ENCODE measurements at places on chromosomes 4 and X. TPM values are rescaled to one million over a fixed set of nuclear protein-coding genes. Genes with fewer than 3 reads are reported as not detected.

The PLXNB3 gene
- polyA plus RNA-seq = not detected

The AMER1 gene
- polyA plus RNA-seq = 0.02 TPM

The LRRC66 gene
- not detected for polyA plus RNA-seq

The AKAP14 gene
- not detected for polyA plus RNA-seq

The EDA gene
- 0.31 TPM for polyA plus RNA-seq

- DNase-seq = peak; percentile 47
Measured at GRCh38 chr4:1290165-1290977, 680 bp downstream of the MAEA start.

- DNase-seq = no peak
Measured at GRCh38 chr4:153266988-153267387, 62.7 kb downstream of the TRIM2 start.

GRCh38 chrX:44494357-44494756 is 48.3 kb downstream of the FUNDC1 start:
- no peak for DNase-seq

GRCh38 chr4:58809366-58809765 is 1699.2 kb upstream of the IGFBP7 start:
- DNase-seq = no peak

- DNase-seq = no peak
Measured at GRCh38 chr4:162684371-162684700, 482.4 kb downstream of the NAF1 start.

GRCh38 chr4:3299122-3299975 is 6.5 kb downstream of the RGS12 start:
- no peak for DNase-seq

DNA sequence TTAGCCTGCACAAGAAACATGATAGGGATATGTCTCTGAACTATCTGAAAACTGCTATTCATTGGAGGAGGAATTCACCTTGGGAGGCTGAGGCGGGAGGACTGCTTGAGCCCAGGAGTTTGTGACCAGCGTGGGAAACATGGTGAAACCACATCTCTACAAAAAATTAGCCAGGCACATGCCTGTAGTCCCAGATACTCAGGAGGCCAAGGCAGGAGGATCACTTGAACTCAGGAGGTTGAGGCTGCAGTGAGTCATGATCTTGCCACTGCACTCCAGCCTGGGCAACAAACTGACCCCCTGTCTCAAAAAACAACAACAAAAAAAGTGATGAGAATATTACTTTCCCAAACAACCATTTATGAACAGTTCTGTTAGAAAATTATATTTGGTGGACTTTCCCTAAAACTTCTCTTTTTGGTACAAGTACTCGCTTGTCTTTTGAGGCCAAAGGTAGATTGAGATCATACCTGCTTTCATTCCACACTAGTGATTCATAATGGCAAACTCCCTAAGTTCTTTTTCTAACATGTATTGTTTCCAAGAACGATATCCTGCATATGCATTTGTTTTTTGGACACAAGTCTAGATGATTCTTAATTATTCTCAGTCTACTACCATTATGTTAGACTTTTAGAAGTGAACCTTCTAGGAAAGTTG is 33.4 kb downstream of the METTL14 start:
- DNase-seq = no peak

- DNase-seq = no peak
Measured at GRCh38 chrX:3006495-3006894, at the start of gene ARSH. TSS of gene ARSH (plus strand) at chrX:3006546. CDS start at chrX:3006613, 67 bp downstream.

GRCh38 chr4:13705521-13706041 is 78.1 kb upstream of the BOD1L1 start:
- DNase-seq = no peak

GRCh38 chr4:116389139-116389538 is 696.2 kb downstream of the TRAM1L1 start:
- no peak for DNase-seq

- no peak for DNase-seq
Measured at GRCh38 chr4:128456171-128456570, 168.6 kb upstream of the PGRMC2 start.

- DNase-seq = no peak
Measured at GRCh38 chr4:154511548-154511947, 19.9 kb upstream of the DCHS2 start.

DNA sequence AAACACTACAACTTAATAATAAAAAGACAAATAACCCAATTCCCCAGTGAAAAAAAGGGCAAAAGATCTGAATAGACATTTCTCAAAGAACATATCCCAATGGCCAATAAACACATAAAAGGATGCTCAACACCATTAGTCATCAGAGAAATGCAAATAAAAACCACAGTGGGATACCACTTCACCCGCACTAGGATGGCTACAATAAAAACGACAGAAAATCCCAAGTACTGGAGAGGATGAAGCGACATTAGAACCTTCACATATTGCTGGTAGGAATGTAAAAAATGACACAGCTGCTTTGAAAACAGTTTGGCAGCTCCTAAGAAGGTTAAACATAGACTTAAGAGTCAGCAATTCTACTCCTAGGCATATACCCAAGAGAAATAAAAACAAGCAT is 140.6 kb upstream of the ARX start:
- DNase-seq = no peak

DNA sequence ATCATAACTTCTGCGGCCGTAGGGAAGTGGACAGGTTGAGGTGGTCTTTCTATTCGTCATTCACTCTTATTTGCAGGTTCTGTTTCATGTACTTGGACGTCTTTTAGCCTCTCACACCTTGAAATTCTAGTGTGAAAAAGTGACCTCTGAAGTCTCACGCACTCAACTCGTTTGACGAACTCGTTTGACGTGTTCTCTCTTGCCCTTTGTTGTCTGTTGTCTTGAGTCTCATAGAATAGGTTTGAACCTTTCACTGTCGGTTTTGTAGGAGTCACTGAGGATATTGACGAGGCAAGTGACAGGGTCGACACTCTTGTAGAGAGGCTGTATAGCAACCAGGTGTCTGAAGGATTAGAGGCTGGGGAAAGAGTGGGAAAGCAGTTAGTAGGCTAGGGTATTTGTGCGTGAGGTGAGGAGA is 1.1 kb upstream of the PGRMC2 start:
- DNase-seq = peak; percentile 5

- no peak for DNase-seq
Measured at GRCh38 chr4:43238585-43238984, 346.1 kb downstream of the GRXCR1 start.

- no peak for DNase-seq
Measured at GRCh38 chr4:24287096-24287495, 297.3 kb downstream of the DHX15 start.
